Ecto neural progenitor cell (in vitro differentiated cells): ENCODE measurements at places on chromosomes 6 and 20.

GRCh38 chr20:49123982-49124381 is 64.2 kb downstream of the STAU1 start:
- no peak for DNase-seq

DNA sequence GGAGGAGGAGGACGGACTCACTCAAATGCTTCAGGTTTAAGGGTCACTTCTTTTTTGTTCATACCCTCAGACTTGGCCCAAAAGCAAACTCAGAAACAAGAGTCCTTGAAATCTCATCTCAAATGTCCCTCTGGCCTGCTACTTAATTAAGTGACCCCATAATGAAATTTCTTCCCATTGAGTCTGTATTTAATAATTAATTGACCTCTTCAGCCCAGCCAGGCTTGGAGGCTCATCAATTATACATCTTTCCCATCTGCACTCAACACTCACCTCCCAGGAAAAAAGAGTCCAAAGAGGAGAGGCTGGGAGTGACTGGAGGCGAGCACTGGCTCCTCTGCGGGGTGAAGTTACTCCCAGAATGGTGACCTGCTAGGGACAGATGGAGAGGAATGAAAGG is 90.5 kb upstream of the EYA2 start:
- DNase-seq = no peak

GRCh38 chr20:17457588-17458190 is 73.5 kb downstream of the BFSP1 start:
- no peak for DNase-seq

- no peak for DNase-seq
These were observed 5.7 kb downstream of the C20orf204 start for GRCh38 chr20:64041781-64042053.

DNA sequence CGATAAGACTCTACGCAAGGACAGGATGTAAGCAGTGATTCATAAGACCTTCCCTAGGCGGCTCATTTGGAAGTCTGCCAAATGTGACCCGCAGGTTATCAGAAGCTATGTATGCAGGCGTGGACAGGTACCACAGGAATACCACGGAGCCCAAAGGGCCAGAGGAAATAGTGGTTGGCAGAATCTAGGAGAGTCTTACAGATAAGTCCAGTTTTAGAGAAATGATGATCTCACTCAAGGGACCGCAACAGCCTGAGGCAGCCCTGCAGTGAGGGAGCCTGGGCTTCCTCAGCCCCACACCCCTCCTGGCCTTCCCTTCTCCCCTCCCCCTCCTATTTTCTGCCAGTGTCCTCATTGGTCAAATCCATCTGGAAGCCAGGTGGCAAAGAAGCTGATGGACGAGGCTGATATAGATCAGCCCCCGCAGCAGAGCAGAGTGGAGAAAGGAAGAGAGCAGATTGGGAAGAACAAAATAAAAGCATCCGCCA is 110.6 kb downstream of the FNDC1 start:
- DNase-seq = no peak

DNA sequence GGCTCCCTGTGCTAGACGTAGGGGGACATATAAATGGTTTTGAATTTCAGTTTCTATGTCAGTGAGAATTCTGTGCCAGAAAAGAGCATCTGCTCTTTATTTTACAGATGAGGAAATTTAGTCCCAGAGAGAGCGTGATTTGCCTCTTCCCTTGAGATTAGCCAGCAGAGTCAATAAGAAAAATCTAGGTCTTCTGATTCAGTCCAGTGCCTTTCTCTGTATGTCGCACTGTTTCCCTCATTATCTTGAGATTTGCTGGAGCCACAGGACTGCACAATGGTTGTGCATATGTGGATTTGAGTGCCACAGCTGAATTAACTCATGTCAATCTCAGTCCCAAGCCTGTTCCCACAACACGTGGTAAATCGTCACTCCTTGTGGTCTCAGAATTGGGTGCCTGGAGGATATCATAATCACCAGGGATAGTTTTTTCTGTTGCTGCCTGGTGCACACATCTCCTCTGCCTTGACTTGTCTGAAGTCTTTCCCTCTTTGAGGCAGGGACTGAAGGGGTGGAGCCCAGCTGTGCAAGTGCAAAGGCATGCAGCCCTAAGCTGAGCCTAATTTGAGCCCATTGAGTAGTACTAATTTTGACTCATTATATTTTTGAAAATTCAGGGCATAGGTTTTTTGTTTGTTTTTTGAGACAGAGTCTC is 276.7 kb downstream of the SOX4 start:
- no peak for DNase-seq
